CD4-positive, alpha-beta T cell treated with Interleukin-4 for 4 hours (primary cell): ENCODE measurements at places on chromosomes 16 and 17.

DNA sequence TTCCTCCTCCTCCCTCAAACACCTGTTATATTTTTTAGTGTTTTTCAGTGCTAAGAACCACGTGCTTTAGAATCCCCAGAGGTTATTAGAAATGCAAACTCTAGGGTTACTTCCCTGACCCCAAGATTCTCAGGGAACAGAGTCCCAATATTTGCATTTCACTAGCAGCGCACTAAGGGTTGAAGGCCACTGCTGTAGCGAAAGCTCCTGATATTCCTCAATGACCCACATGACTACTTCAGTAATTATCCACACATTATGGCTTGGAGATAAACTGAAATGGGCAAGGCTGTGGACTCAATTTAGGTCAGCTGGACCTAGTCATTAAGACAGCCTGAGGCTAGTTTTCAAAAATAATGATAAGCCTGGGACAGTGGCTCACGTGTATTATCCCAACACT lies 78.5 kb upstream of the BCAR1 start:
- no peak for DNase-seq

GRCh38 chr16:1614456-1615102 lies 2.4 kb downstream of the CRAMP1 start:
- DNase-seq: no peak

- DNase-seq: peak; percentile 92
Observed at GRCh38 chr16:28974437-28975157, at the start of gene SPNS1. SPNS1 (plus strand) TSS chr16:28974778; CDS start chr16:28975152, 374 bp downstream.

GRCh38 chr17:55219934-55220333 lies 44.8 kb upstream of the HLF start:
- no peak for DNase-seq

GRCh38 chr17:18381158-18381952 lies 3.8 kb downstream of the EVPLL start:
- DNase-seq: no peak

- no peak for DNase-seq
Observed at GRCh38 chr16:79776243-79776847, 175.8 kb upstream of the MAF start.

GRCh38 chr16:85511938-85512807 lies 100.9 kb upstream of the GSE1 start:
- no peak for DNase-seq

DNA sequence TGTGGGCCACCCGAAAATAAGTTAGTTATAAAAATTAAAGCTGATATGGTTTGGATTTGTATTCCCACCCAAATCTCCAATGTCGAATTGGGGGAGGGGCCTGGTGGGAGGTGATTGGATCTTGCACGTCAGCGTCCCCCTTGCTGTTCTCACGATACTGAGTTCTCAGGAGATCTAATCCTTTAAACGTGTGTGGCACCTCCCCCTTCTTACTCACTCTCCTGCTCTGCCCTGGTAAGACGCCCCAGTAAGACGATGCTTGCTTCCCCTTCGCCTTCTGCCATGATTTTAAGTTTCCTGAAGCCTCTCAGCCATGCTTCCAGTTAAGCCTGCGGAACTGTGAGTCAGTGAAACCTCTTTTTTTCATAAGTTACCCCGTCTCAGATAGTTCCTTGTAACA lies 35.4 kb downstream of the SYCE1L start:
- DNase-seq: no peak

- DNase-seq: no peak
Observed at GRCh38 chr17:74031316-74032090, 172.0 kb upstream of the RPL38 start.

GRCh38 chr16:1349951-1350350 lies 1.7 kb downstream of the TSR3 start:
- no peak for DNase-seq

DNA sequence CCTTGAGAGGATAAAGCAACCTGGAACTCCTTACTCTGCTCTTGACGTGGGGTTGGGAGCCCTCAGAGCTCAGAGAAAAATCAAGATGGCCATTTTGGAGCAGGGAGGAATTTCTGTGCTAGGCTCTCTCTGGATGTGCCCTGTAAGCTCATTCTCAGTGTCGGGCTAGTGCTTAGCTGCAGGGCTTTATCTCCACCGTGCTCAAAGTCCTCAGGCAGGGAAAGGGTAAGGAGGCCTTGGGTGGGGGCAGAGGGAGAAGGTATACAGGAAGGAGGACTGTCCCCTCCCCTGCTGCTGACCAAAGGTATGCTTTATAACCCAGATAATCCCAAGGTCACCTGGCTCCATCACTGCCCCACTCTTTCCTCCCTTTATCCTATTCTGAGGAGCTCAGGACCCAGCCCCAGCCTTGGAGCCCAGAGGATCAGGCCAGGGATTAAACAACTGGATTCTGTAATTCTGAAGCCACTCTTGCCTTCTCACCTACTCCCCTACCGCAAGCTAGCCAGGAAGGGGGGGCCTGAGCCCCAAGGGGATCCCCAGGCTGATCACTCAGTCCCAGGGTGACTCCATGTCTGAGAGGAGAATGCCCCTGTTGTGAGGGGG lies 1.1 kb downstream of the DHRS11 start:
- no peak for DNase-seq

DNA sequence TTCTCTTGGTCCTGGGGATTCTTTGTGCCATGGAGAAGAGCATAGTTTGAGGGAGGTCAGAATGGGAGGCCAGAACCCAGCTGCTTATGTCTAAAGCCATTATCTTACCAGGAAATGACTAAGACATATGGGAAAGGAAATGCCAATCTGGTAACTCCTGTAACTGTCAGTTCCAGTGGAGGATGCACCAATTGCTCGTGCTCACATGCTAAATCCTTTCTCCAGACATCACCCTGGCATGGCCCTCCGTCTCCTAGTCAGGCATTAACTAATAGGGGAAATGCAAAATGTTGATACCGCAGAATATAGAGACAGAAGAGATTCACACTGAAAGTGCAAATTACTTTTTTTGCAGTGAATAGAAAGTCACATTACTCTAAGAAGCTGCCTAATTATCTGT lies 255.6 kb upstream of the HSBP1 start:
- DNase-seq: no peak

GRCh38 chr17:75313941-75314551 lies 24.8 kb upstream of the SLC25A19 start:
- DNase-seq: no peak

DNA sequence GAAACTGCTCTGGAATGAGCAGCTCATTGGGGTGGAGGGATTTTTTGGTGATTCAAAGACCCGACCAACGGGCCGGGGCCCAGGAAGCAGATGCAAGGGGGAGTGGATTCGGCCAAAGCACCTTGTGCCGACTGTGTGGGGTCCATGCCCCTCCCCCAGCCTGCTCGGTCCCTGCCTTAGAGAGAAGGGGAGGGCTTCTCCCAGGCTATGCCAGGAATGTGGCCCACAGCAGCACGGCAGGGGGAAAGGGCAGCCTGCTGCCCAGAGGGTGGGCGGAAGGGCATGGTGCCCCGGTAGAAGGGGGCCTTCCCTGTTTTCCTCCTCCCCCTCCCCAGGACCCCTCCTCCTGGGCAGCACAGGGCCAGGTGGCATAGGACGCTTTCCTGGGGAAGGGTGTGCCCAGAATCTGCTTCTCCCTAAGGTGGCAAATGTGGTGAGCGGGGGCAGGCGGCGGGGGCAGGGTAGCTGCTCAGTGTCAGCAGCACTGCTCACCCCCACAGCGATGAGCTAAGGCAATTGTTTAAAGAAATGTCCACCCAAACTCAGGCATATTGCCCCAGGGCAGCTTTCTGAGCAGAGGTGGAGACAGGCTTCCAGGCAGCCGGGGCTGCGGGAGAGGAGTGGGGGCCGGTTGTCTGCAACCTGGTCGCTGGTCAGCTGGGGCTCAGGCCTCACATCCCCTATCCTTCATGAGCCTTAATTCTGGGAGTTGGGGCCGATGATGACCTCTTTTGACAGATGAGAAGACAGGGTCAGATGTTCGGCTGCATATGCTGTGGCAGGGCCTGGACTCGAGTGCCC lies 33.9 kb upstream of the MLKL start:
- no peak for DNase-seq

DNA sequence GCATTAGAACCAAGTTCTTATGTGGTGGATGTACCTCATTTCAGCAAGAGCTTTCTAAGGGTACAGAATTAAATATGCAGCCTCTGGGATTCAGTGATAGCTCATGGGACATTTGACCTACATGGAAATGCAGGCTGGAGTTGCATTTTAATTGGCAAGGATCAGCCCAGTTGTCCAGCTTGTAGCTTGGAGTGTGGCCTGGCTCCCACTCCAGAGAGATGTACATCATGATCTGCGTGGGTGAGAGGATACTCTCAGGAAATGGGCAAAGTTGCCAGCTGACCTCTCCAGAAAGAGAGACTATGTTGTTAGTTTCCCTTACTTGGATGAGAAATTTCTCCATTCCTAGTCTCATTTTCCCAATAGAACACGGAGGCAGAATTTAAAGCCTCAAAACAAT lies 555.3 kb downstream of the MAF start:
- no peak for DNase-seq
